D341Med (cell line): ENCODE measurements at places on chromosomes 16 and 17.
A peak's percentile ranks its signal among the peaks of the same experiment; 100 is the strongest.

- no peak for DNase-seq
Measured at GRCh38 chr17:72697602-72698146, 394.8 kb downstream of the SLC39A11 start.

DNA sequence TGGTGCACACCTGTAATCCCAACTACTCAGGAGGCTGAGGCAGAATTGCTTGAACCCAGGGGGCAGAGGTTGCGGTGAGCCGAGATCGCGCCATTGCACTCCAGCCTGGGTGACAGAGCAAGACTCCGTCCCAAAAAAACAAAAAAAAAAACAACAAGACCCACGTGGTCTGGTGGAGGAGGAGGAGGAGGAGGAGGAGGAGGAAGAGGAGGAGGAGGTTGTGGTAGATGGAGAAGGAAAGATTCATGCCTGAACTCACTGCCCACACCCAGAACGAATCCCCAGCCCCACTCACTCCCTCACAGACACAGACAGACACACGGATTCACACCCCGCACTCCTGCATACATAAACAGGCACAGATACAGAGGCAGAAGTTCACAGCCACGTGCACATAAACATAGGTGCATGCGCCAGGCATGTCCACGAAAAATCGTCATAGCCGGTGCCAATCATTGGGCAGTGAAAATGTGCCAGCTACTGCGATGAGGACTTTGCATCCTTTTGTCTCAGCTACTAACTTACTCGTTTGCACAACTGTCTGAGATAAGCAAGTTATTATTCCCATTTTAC is 138.5 kb downstream of the WSCD1 start:
- no peak for DNase-seq

- no peak for DNase-seq
Measured at GRCh38 chr16:27410761-27411160, 8.8 kb downstream of the IL21R start.

GRCh38 chr16:69191136-69191535 is 4.2 kb downstream of the SNTB2 start:
- no peak for DNase-seq

- DNase-seq, result no peak
Measured at GRCh38 chr16:83653785-83654184, 154.0 kb upstream of the HSBP1 start.

- peak; percentile 79 for DNase-seq
Measured at GRCh38 chr16:57045694-57046381, 46.5 kb upstream of the CPNE2 start.

GRCh38 chr17:50925296-50925891 is 59.2 kb upstream of the TOB1 start:
- no peak for DNase-seq

DNA sequence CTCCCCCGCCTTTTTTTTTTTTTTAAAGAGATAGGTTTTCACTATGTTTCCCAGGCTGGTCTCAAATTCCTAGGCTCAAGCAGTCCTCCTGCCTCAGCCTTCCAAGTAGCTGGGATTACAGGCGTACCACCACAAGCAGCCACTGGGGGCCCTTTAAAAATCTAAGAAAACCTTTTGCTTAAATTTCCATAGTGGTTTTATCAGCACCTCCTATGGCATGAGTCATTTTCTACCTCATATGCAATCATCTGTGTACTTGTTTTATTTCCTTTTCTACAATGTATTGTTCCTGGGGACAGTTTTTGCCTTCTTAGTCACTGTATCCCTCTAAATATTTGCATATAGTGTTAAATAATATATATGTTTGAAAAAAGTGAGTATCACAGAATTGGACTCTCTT is 29.2 kb downstream of the GNA13 start:
- peak; percentile 57 for DNase-seq

- DNase-seq, result no peak
Measured at GRCh38 chr16:85526185-85526974, 86.7 kb upstream of the GSE1 start.

GRCh38 chr16:88726408-88726749 is 20.1 kb downstream of the CTU2 start:
- no peak for DNase-seq

- DNase-seq, result peak; percentile 33
Measured at GRCh38 chr17:50423553-50424159, 2.4 kb upstream of the ACSF2 start.

- no peak for DNase-seq
Measured at GRCh38 chr17:71247441-71248015, 873.3 kb upstream of the SOX9 start.

DNA sequence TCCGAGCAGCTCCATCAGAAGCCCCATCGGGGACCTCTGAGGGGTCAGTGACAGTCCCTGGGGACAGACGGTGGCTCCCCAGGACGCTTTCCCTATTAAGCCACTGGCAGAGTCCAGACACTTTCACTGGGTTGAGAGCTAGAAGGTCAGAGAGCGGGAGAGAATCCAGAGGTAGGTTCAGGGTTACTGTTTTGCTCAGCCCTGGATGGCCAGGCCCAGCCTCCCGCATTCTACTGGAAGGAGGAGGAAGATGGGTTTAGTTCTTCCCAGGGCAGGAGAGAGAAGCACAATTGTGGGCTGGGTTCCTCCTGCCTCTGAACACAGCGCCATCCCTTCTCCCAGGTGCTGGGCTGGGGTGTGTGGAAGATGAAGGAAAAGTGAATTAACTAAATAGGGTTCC is 452.8 kb downstream of the SLC39A11 start:
- no peak for DNase-seq

- no peak for DNase-seq
Measured at GRCh38 chr16:27177031-27177774, 26.1 kb upstream of the KDM8 start.

GRCh38 chr16:3594316-3595109 is 16.9 kb downstream of the SLX4 start:
- DNase-seq, result peak; percentile 17

GRCh38 chr17:38464723-38465390 is 36.6 kb downstream of the ARHGAP23 start:
- peak; percentile 78 for DNase-seq

- no peak for DNase-seq
Measured at GRCh38 chr16:12259651-12260050, 283.1 kb downstream of the SNX29 start.

DNA sequence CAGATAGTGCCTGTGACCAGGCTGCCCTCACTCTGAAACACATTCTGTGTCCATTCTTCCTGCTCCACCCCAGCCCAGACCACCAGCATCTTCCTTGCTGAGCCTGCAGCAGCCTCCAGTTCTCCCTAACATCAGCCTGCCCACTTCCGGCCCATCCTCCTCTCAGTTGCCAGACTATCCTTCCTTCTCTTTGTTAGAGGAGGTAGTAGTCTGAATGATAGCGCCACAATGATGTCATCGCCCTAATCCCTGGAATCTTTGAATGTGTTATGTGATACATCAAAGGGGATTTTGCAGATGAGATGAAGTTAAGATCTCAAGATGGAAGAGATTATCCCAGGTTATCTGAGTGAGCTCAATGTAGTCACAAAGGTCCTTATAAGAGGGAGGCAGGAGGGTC is 3.2 kb upstream of the ZDHHC1 start:
- no peak for DNase-seq

DNA sequence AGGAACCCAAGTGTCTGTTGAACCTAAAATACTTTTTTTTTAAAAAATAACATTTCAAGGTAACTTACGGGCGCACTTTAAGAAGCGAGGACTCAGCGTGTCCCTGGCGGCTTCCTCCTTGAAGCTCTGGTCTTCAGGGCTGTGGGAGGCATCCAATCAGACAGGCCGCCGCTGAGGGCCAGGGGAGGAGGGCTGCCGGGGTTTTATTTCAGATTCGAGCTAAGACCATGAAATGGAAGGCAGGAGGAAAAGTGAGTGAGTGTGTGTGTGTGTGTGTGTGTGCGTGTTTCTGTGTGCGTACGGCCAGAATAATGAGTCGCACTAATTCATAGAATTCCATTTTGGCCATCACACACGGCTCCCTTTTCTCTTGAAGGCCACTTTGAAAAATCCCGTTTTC is 41.1 kb downstream of the C16orf78 start:
- DNase-seq, result no peak

DNA sequence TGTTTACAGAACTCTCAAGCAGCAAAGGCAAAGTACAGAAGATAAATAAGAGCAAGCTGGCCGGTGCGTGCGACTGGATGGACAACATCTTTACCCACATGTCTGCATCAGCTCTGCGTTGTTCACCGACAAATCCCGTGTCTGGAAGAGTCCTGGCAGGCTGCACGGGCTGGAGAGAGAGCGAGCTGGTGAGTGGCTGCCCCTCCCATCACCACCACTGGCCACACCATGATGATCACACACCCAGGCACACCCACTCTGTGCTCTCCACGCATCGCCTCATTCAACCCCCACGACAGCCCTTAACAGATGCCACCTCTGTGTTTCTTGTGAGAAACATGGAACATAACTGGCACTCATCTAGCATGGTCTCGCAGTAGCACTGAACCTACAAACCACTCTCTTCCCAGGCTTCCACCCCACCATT is 59.2 kb downstream of the ANKRD11 start:
- no peak for DNase-seq

- peak; percentile 83 for DNase-seq
Measured at GRCh38 chr16:66650707-66651473, 45.7 kb downstream of the CMTM4 start.

DNA sequence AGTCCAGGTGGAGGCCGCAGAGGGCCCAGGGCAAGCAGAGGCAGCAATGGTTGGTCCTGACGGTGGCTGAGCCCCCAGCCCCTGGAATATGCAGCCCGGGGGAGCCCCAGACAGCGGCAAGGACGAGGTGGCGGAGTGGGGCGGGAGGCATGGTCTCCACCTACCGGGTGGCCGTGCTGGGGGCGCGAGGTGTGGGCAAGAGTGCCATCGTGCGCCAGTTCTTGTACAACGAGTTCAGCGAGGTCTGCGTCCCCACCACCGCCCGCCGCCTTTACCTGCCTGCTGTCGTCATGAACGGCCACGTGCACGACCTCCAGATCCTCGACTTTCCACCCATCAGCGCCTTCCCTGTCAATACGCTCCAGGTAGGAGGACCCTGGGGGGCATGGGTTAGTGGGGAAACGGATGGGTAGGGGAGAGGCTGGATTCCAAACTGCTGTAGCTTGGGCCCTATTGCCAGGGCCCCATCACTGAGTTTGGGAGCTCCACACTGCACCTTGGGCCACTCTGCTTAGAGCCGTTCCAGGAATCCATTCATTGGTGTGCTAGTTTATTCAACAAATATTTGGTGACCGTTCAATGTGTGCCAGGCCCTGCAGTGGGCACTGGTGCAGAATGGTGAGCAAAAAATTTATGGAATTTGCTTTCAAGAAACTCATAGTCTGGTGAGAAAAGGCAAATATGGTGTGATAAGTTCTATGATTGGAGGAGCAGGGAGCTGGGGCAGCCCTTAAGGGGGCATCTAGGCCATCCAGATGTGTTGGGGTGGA is 3.8 kb downstream of the RASL10B start:
- no peak for DNase-seq

- no peak for DNase-seq
Measured at GRCh38 chr17:44637066-44637465, 19.2 kb upstream of the MEIOC start.

DNA sequence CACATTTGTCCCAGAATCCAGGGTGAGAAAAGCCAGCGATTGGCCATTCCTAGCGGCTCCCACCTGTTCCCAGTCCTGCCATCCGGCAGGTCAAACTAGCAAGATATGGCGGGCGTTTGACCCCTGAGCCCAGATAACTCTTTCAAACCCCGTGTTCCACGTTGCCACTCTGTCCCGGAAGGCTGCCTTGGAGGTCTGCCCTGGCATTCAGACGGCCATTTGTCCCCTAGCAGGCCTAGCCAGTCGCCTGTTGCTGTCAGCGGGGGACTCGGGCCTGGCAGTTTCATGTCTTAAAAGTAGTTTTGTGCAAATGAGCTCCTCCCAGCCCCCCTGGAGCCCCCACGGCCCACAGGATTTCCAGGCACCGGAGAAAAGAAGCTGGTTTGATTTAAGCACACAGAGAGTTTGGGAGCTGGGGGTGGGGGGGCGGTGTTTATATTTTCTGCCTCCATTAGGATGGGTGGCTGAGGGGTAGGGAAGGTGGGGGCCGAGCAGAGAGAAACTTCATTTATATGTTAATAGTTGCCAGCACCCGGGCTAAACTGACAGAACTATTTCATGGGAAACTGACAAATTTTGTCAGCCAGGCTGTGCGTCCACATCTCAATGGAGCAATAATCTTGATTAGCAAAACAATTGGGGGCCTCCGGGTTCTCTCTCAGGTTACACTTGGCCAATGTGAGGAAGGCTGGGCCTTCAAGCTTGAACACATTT is 240.9 kb upstream of the SALL1 start:
- DNase-seq, result no peak

DNA sequence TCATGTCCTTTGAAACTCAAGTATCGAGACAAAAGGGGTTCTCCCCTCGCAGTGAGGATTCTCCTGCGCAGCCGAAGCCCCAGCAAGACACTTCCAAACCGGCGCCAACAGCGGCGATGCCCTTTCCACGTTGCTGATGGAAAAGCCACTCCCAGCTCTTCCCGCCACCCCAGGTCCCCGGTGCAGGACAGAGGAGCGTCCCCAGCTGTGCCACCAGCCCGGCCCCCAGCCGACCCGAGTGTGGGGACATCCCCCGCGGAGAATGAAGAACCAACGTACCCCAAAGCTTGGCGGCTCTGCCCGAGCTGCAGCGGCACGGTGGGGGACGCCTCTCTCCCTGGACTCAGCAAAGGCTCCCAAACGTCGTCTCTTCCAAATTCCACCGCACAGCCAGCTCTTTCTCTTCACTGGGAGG is 573 bp downstream of the CHST6 start:
- DNase-seq, result no peak

GRCh38 chr16:52603015-52603414 is 56.1 kb upstream of the TOX3 start:
- peak; percentile 52 for DNase-seq

DNA sequence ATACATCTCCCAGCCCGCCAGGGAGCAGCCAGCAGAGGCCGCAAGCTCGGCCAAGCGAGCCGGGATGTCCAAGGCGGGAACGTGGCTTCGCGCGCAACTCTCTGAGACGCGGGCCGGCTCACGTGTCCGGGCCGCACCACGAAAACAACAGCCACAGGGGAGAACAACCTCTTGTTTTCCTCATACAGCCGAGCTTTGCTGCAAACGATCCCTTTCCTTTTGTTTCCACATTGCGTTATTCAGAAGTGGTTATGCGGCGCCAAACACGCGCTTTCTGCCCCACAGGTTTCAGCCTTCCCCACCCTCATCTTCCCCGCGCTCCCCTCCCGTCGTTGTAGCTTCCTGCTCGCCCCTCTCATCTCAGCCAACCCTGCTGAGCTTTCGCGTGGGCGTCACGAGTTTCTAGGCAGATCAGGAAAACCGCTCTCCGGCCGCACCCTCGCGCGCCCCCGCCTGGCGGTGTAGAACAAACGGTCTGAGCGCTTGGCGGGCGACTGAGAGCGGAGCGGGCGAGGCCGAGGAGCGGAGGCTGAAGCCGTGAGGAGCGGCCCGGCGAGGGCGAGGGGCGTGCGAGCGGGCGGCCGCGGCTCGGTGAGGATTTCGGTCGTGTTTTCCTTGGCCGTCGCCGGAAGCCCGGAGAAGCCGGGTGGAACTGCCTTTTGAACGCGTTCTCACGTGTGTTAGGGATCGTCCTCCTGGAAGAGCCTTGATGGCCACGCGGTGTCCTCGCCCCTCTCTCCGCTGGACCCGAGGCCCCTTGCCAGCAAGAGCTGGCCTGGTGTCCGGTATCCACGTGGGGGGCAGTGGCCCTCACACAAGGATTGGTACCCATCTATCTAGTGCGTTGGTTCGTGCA is 6.6 kb upstream of the SMARCD2 start:
- peak; percentile 58 for DNase-seq
